Lower leg skin (tissue), 4 donors: ENCODE measurements at places on chromosomes 7 and 10.
A peak's percentile ranks its signal among the peaks of the same experiment; 100 is the strongest.

DNA sequence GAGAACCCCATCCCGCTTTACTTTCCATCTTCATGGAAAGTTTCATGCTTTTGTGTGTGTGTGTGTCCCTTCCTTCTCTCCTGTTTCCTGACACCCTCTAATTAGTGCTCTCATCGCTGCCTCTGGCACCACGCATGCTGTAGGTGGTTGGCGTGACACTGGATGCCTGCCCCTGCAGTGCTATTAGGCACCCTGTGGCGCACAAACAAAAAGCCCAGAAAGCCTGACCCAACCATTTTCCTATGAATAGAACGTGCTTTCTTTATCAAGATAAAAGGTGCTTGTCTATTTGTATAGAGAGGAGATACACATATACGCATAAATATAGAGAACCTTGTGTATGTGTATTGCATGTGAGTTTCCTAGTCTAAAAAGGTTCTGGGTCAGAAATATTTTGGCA is 120.8 kb upstream of the CDCA7L start:
- no peak for DNase-seq

DNA sequence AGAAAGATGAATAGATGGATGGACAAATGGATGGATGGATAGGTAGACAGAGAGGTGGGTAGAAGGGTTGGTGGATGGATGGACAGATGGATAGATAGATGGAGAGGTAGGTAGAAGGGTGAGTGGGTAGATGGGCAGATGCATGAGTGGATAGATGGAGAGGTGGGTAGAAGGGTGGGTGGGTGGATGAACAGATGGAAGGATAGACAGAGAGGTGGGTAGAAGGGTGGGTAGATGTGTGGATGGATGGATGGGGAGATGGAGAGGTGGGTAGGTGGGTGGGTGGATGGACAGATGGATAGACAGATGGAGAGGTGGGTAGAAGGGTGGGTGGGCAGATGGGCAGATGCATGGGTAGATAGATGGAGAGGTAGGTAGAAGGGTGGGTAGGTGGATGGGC is 10.9 kb upstream of the ASB10 start:
- no peak for DNase-seq

DNA sequence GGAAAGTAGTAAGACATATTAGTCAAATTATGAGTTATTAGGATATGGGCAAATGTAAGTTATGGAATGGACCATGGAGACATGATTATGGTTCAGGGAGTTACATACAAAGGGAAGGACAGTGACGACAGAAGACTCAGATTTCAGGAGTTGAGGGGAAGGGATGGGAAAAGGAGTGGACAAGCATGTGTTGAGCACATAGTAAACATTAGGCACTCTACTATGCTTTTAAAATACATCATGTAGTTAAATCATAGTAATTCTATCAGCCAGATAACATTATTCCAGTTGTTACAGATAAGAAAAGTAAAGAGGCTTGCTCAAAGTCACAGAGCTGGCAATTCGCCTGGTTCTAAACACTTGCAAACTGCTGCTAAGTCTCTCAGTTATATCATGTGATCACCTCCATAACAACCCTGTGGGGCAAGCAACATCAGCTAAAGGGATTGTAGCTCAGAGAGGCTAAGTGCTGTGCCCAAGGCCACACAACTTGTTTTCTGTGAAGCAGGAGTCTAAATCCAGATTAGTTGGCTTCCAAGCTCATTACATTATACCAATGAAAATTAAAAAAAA is 115.2 kb upstream of the MDFIC start:
- DNase-seq = no peak

GRCh38 chr7:44561962-44562621 is 11.6 kb downstream of the DDX56 start:
- DNase-seq = no peak

GRCh38 chr10:133456041-133456951 is 2.6 kb downstream of the SCART1 start:
- DNase-seq = peak; percentile 76

GRCh38 chr10:33150146-33150545 is 184.3 kb downstream of the NRP1 start:
- DNase-seq = no peak

DNA sequence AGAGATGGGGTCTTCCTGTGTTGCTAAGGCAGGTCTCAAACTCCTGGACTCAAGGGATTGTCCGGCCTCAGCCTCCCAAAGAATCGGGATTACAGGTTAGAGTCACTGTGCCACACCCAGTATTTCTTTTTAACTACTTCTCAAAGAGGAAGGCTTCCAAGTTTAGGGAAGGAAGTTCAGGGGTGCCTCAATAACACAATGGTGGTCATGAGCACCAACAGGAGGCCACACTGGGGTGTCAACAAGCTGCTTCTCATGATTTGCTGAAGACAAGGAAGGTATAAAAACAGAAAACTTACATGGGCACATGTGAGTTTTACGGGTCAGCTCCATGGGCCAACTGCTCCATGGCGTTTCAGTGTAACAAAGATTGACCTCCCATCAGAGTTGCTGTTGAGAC is 160.5 kb downstream of the TNS3 start:
- DNase-seq = no peak

- no peak for DNase-seq
Measured at GRCh38 chr7:101854084-101854865, 36.8 kb downstream of the CUX1 start.

DNA sequence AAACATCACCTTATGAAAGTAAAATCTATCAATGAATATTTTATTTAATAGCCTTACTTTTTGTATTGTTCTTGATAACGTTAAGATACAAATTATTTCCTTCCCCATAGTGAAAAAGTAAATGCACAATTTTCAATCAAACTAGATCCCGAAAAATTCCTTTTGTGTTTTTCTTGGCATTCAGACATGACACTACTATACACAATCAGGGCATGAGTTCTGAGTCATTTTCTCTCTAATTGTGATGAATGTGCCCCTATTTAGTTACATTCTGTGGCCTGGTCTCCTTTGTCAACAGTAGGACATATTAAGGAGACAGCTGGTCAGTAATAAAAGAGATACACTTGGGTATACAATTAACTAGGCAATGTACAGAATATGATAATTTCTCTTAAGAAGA is 19.8 kb downstream of the COL1A2 start:
- no peak for DNase-seq

DNA sequence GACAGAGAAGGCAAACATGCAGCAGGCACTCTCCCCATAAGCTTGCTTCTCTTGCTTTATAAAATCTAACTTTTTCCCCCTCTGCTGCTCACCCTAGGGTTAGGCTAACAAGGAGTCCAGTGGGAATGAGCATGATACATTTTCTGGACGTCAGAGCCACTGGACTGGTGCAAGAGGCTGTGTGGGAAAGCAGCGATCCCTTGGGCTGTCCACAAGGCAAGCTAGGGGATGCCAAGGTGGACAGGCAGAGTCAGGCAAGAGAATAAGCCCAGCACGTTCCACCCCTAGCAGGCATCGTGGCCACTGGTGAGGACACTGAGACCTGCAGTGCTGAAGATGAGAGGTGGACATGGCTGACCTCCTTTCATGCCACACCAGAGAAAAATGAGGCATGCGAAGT is 290.9 kb upstream of the ZMIZ1 start:
- no peak for DNase-seq

GRCh38 chr7:23964715-23965114 is 254.7 kb downstream of the STK31 start:
- no peak for DNase-seq

- DNase-seq = no peak
Measured at GRCh38 chr10:36344240-36345174, 702.4 kb upstream of the FZD8 start.

GRCh38 chr10:52597189-52597863 is 175.3 kb downstream of the MBL2 start:
- DNase-seq = no peak

DNA sequence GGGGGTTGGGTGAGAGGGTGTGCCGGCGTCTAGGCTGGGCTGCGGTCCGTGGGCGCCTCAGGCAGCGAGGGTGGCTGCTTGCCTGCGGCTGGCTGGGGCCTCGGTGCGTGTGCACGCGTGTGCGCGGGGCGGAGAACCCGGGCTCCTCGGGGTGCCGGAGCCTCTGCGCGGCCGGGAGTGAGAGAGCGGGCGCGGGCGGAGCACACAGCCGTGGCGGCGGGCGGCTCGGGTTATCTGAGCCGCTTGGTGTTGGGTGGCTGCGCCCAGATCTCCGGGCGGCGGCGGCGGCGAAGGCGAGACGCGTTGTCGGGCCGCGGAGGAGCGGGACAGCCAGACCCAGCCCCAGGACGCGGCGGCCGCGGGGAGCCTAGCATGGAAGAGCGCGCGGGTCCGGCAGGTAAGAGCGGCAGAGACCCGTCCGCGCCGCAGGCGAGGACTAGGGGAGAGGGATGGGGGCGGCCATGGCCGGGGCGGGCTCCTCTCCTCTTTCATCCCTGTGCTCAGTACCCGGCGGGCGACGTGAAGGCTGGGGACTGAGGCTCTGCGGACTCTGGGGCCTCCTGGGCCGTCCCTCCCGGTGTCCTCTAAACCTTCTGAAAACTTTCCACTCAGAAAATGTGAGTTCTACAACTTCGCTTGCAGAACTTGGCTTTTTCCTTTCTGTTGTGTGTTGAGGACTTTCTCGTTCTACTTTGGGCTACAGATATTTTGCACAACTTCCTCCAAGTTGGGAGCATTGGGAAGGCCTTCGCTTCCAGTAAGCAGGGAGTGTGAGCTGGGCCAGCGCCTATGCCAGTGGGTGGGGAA is 9.8 kb upstream of the PAX2 start:
- DNase-seq = no peak

GRCh38 chr7:140685407-140686087 is 11.0 kb upstream of the NDUFB2 start:
- DNase-seq = no peak

GRCh38 chr7:94655848-94656657 is at the start of gene SGCE:
SGCE (minus strand) TSS chr7:94656133; CDS start chr7:94656098, 35 bp downstream.
- DNase-seq = peak; percentile 18

DNA sequence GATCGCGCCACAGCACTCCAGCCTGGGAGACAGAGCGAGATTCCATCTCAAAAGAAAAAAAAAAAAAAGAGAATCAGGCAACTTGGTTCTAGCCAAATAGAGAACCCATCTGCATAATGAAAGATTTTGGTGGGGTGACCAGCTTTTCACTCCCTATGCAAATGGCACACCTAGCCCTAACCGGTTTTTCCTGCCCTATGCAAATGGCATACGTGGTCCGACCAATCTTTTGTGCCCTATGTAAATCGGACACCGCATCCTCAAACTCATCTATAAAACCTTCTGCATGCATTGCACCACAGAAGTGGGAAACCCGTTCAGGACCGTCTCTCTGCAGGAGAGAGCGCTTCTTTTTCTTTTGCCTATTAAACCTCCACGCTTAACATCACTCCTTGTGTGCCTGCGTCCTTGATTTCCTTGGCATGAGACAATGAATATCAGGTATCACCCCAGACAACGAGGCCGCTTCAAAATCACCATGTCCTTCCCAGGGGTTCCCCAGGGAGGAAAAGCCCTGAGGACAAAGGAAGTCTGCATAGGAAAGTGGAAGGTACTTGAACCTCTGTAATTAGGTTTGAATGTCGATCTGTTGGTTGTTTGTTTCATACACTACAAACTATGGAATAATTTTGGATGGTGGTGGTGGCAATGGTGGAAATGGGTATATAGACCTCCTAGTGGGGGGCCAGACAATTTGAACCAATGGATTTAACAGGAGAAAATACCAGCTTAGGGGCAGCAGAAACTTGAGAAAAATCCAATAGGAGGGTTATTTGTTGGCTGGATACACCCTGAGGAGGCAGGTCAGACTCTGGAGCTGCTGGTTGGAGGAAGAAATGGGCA is 396.2 kb downstream of the TYW1 start:
- DNase-seq = no peak

DNA sequence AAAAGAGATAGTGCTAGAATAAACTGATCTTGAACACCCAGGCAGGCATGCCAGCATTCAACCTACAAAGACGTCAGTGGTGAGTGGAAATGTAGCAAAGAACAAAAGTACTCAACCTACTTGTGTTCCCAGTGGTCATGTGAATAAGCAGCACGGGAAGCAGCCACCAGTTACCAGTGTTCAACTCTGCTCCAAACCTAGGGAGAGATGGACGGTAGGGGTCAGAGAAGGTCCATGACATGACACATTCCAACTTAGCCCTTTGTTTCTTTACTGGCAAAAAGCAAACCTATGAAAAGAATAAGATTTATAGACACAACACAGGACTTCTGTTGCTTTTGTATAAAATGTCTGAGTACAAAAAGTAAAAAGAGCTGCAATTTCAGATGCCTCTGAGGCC is 511.4 kb downstream of the XPNPEP1 start:
- no peak for DNase-seq

- peak; percentile 29 for DNase-seq
Measured at GRCh38 chr10:85548034-85548433, 818.6 kb downstream of the GRID1 start.

GRCh38 chr7:77687100-77687746 is 9.0 kb upstream of the RSBN1L start:
- no peak for DNase-seq

DNA sequence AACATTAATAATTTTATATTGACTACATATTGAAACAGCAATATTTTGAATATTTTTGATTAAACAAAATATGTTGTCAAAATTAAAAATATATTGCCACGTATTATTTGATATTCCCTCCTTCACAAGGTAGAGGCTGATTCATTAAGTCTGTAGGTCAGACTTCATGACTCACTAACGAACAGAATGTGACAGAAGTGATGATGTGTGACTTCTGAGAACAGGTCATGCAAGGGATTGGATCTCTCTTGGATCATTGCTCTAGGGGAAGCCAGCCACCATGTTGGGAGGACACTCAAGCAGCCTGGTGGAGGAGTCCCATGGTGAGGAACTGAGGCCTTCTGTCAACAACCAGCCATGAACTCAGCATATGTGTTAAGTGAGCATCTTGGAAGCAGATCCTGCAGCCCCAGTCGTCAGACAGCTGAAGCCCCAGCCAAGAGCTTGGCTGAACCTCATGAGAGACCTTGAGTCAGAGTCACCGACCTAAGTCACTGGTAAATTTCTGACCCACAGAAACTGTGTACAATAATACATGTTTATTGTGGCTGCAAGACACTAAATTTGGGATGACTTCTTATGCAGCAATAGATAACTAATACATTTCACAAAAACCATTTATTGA is 66.6 kb downstream of the HTR5A start:
- DNase-seq = no peak

DNA sequence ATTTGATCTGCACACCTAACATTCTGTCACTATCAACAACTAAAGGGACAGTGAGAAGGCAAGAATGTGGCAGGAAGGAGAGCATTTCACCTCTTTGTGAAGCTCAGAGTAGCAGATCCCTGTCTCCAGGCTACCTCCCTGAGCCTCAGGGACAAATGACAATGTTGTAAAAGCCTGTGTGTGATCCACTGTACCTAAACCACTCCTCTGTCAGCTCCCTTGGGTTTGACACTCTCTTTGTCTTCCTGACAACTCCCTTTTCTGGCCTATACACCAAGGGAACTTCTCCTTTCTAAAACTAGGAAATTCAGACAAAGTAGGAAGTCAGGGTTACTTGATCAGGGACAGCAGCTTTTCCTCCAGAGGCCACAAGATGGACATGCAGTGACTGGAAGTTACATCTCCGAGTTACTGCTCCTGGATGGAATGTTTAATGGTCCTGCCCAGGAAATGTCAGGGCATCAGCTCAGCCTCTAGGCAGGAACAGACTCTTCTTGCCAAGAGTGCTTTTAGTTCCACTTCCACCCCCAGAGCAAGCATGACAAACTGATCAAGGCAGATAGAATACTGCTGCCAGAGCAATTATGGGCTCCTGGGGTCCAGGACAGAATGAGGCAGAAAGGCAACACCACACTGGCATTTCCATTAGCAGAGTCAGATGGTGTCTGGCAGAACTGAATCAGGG is 1014.5 kb upstream of the LRRTM3 start:
- DNase-seq = no peak
